Foreskin keratinocyte (primary cell): ENCODE measurements at places on chromosomes 6 and 20.

GRCh38 chr6:108009894-108010293, 51.9 kb upstream of the SEC63 start:
- DNase-seq = peak; percentile 96

GRCh38 chr6:43757966-43758616, 11.9 kb upstream of the VEGFA start:
- DNase-seq = no peak

GRCh38 chr20:55386686-55387085, 618.6 kb downstream of the CBLN4 start:
- peak; percentile 83 for DNase-seq

- no peak for DNase-seq
Measured at GRCh38 chr20:15411781-15412180, 1074.4 kb upstream of the FLRT3 start.

DNA sequence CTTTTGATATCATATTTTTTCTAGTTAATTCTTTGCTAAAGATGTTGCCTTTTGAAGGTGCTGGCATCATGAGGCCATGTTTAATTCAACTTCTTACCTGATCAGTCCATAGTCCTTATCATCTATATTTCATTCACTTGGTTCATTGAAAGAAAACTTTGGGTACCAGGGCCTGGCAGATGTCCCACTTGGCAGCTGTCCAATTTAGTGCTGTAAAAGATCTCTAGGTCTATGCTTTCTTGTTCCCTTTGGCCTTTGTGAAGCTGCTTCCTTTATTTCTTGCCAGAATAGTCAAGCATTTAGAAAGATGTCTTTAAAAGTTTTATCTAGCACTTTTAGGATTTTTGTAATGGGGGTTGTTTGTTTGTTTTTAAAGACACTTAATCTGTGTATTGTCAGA, 61.7 kb upstream of the EYA4 start:
- no peak for DNase-seq

- no peak for DNase-seq
Measured at GRCh38 chr20:62301111-62301668, 1.6 kb upstream of the ADRM1 start.

- DNase-seq = no peak
Measured at GRCh38 chr6:166565084-166565967, 21.2 kb downstream of the RAMACL start.

DNA sequence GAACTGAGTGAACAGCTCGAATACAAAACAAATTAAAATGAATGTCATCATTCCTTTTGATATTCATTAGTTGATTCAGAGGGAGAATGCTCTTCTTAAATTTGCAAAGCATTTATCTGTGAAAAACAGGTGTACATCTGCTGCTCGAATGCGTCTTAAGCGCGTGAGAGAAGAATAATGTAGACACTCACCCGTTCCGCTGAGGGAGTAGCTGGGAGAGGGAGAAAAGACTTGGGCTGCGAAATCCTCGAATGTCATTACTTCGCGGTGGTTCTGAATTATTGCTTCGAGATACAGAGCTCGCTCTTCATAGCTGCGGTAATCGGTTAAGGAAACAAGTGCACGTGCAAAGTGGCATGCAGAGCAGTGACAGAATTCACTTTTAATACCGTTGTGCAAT, 43.9 kb downstream of the INSM1 start:
- no peak for DNase-seq

DNA sequence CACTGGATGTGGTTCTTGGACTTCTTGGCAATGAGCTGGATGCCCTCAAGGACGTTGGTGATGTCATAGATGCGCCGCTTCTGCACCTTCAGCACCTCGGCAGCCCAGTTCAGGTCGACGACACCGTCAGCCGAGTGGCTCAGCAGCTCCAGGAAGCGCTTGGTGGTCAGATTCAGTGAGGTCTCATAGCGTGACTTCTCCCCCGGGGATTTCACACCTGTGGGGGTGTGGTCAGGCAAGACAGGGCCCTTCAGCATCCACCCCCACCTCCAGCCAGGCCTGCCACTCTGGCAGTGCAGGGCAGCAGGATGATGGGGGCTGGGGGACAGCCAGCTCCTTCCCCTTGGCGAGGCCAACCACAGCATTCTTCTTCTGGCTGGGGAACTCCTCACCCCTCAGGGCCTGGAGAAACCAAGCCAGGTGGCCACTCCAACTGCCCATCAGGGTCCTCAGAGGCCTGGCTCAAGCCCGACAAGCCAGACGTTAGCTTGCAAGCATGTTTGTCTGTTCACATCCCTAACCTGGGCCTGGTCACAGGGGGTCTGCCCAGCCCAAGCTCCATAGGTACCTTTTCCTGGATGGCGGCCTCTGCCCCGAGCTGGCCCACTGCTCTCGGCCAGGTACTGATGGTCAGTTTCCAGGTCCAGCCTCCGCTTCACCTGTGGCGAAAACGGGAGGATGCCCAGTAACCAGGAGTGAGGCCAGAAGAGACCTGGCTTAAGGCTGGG, 5.7 kb upstream of the NECAB3 start:
- DNase-seq = no peak

- no peak for DNase-seq
Measured at GRCh38 chr6:46356543-46356942, 134.7 kb downstream of the RCAN2 start.

- DNase-seq = peak; percentile 86
Measured at GRCh38 chr6:27019651-27020552, 227.6 kb upstream of the PRSS16 start.

GRCh38 chr6:150894935-150895552, 29.5 kb downstream of the MTHFD1L start:
- no peak for DNase-seq

GRCh38 chr6:170450916-170451761, 102.0 kb downstream of the PSMB1 start:
- no peak for DNase-seq

DNA sequence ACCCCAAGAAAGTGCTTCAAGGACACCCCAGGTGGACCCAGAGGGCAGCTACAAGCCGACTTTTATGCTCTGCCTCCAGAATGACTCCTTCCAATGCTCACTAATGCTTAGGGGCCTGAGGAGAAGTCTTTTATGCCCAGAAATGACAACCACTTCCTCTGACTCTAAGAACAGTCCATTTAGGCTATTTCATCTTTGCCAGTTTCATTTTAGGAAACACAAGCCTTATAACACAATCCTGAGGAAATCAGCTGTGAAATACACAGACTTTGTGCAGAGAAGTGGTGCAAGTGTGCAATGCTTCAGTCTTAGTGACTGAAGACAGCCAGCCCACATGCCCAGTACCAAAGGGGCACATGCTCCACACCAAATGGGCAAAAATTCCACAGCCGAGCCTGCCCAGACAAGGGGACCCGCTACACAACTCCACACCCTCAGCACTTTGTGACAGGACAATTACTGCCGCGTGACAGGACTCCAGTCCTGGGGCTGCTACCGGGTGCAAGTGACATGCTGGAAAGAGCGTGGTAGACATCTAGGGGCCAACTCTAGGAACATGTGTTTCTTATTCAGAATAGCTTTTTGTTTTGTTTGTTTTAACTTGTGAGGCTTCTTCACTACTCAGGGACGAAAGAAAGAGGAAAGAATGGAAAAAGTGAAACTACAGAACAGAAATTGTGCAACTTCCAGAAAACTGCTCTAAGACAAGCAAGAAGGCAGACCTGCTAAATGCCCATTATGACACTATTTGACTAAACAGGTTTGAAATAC, 28.2 kb upstream of the PLAGL1 start:
- DNase-seq = peak; percentile 4

GRCh38 chr20:51540580-51540979, 1.9 kb downstream of the NFATC2 start:
- DNase-seq = no peak

GRCh38 chr6:117076076-117076475, 189.3 kb upstream of the VGLL2 start:
- no peak for DNase-seq

GRCh38 chr6:121771937-121772720, 336.7 kb downstream of the GJA1 start:
- no peak for DNase-seq

- no peak for DNase-seq
Measured at GRCh38 chr20:57061051-57061900, 205.2 kb downstream of the BMP7 start.

DNA sequence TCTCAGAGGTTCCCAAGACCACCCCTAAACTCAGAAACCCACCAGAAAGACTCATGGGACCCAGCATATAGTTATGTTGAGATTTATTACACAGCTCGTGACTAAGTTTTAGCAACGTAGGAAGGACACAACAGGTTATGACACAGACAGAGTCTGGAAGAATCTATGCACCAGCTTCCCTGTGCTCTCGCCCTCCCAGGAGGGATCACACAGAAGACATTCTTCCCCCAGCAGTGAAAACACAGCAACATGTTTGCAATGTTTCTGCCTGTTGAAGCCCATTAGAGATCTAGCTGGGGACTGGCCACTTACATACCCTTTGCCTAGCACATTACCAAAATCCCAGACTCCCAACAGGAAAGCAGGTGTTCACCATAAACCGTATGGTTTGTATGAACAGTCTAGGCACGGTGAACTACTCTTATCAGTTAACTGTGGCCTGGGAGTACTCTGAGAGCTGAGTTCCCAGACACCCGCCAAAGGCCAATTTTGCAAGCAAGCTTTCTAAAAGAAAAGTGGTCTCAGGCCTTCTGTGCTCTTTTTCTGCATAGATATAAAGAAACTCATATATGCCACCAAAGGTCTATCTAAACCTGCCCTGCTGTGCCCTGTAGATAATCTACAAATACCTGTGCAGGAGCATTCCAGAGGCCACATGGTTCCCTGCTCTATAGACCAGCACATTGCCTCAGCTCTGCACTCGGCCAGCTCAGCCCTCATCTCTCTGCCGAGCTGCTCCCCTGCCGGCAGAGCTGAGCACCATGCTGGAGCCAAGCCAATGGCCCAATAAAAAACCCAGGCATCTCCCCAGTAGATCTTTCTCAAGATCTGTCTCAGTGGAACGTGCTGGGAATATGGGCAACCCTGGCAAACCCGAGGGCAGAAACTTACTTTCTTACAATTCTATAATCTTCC, 69.6 kb upstream of the SMIM28 start:
- no peak for DNase-seq

DNA sequence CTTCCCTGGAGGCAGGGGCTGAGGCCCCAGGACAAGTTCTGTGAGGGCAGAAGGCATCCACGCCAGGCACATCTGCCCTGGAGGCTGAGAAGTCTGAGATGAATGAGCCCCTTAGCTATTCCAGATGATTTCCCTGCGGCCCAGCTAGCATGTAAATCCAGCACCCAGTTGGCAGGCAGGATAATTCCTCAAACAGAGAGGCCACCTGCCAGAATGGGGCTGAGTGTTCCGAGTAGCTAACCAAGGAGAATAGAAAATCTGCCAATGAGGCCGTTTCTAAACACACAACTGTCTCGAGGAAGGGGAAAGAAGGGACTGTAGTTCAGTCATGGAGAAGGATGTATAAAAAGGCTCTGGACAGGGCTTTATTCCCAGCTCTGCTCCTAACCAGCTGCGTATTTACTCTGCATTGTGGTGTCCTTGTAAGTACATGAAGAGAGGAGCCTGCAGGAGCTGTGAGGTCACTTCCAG, 211.4 kb upstream of the CDYL start:
- DNase-seq = no peak

GRCh38 chr6:27862396-27863066, 49.7 kb downstream of the OR2B2 start:
- DNase-seq = peak; percentile 23

GRCh38 chr6:51489133-51489532, 598.3 kb downstream of the PKHD1 start:
- DNase-seq = no peak

GRCh38 chr6:84280030-84280429, 52.6 kb upstream of the CEP162 start:
- peak; percentile 30 for DNase-seq

DNA sequence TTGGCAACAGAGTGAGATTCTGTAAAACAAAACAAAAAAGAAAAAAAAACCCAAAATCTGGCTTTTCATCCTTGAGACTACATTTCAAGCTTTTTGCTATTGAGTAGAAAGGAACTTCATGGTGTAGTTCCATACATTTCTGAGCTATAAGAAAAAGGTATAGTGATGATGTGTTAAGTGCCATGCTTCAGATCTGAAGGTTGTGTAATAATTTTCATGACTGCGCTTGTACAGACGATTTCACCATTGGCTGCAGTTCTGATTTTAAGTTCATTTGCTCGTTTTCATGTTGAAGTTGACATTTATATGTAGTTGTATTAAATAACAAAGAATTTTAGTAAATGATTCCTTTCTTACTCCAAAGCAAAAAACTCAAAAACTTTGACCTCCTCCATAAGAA, 247.6 kb downstream of the ARID1B start:
- no peak for DNase-seq

- DNase-seq = no peak
Measured at GRCh38 chr6:155235087-155235486, 28.7 kb upstream of the CLDN20 start.

GRCh38 chr6:16286151-16286522, 47.8 kb downstream of the GMPR start:
- DNase-seq = no peak

- no peak for DNase-seq
Measured at GRCh38 chr6:63923139-63923739, 287.6 kb downstream of the PHF3 start.

- no peak for DNase-seq
Measured at GRCh38 chr6:111987295-111987694, 66.6 kb upstream of the CCN6 start.

DNA sequence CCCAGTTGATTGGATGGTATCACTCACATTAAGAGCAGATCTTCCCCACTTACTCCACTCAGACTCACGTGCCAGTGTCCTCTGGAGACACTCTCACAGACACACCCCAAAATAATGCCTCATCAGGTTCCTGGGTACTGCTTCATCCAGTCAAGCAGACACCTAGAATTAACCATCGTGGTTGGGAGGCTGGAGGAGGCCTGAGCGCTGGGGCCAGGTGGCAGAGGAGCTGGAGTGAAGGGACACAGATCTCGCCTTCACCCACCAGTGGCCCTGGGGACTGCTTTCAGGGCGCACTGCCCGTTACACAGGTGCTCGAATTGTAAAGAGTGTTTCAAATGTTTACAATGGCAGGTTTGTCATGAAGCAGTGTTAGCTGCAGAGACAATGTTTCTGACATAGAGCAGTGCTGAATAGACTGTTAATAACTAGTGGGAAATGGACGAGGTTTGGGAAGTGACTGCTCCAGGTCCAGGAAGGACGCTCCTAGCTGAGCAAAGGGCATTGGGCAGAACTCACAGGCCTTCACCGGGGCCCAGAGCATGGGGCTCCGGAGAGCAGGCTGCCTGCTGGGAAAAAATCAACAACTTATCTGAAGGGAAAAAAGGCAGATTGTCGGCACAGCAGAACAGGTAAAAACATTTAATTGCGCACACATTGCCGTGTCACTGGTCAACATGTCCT, 38.4 kb downstream of the TMEM242 start:
- no peak for DNase-seq
